ENCODE measurements at places on chromosomes 12 and 14.
A peak's percentile ranks its signal among the peaks of the same experiment; 100 is the strongest.

DNA sequence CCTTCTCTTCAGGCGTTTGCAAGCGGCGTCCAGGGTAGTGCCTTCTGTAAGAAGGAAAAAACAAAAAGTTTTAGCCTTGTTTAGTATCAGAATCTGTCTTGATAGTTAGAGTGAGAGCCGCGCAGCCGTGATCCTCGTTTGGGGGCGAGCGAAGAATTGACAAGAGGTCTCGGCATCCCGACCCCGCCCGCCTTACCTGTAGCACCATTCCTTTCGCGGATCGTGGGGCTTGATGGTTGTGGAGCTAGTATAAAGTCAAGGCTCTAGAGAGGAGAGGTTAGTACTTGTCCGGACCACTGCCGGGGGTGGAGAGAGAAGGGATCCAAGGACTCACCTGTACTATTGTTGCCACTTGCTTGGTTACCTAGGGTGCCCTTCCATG lies 494 bp downstream of the TMTC3 start:
- peak; percentile 4 for DNase-seq

DNA sequence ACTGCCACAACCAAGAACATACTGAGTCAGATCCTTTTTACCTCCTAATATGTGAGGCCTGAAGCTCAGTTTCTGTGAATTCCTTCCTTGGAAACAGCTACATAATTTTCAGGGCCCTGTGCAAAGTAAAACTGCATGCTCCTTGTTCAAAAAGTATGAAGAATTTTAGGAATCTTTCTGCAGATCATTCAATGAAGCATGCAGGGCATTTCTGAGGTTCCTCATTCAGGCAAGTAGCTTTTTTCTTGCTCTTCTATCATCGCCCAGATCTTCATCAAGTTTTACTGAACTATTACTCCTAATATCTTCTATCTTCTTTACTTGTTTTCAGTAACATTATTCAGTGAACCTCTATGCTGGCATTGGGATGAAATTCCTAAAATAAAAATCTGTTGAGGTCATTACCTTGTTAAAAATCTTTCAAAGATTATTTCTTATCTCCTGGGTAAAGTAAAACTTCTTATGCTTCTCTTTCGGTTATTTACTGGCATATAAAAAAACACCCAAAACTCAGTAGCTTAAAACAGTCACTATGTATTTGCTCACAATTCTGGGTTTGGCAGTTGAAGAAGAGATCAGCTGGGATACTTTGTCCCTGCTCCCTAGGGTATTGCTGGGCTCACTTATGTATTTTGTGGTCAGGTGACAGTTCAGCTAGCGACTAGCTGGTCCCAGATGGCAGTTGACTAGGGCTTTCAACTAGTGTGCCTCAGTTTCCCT lies 42.6 kb upstream of the KRR1 start:
- no peak for DNase-seq

DNA sequence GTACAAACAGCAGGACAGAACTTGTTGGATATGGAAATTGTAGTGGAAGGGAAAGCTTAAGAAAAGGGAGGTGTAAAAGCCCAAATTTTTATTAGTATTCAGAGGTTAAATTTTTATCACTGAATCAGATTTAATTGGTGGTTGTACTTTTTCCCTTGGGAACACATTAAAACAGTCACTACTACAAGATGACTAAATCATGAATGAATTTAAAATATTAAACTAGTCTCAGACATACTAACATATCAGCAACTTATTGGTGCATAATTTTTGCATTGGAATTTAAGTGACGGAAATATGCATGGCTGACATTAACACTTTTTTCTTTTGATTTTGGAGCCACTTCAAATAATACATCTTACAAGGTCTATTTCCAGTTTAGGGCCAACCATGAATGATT lies 27.6 kb downstream of the SAMD4A start:
- no peak for DNase-seq

GRCh38 chr12:130650131-130650530 lies 66.0 kb downstream of the RIMBP2 start:
- DNase-seq = no peak

DNA sequence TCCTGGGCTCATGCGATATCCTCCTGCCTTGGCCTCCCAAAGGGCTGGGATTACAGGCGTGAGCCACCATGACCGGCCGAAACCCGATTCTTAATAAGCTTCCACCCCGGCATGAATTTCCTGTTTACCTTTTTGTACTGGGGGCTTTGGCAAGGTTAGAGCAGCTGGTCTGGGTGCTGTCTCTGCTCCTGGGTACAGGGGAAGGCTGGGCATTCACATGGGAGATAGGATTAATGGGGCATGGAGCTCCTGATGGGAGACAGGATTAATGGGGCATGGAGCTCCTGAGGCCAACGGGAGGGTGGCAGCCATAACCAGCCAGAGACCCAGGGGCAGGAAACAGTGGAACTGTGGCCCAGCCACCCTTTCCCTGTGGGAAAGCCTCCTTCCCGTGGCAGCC lies 69.5 kb upstream of the DICER1 start:
- DNase-seq = no peak

- no peak for DNase-seq
These were observed 79.3 kb upstream of the TSPAN11 start for GRCh38 chr12:30847259-30847658.

DNA sequence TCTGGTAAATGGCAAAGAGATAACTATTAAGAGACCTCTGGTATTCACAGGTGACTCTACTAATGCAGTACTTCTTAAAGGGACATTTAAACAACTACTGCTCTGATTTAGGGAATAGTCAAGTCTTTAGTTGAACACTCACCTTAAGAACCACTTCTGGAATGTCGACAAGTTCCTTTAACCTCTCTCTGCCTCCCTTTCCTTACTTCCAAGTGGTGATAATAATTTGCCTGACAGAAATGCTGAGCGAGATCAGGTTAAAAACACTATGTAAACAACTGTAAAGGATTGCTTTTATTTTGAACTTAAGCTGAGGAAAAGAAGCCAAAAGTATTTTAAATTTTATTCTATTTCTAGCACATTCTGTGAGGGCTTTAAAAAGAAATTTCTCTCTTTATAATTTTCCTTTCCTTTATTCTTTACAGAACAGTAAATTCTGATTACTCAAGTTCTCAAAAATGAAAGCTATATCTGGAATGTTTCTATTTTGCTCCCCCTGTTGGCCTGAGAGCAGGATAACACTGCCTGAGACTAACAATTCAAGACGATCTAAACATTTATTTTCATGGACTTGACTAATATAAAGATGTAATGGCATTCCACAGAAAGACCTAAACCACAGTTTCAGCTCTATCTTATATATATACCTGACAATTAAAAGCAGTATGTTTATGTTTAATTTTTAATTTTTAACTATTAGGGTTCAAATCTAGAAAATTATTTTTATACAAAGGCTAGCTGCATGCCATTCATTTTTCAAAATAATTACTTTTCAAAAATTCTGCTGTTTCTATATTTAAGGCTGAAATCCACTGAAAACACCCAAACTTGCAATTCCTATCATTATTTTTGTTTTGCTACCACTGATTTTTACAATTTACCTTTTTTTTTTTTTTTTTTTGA lies 29.2 kb downstream of the ZCCHC8 start:
- DNase-seq = no peak

GRCh38 chr14:70254476-70254961 lies 65.8 kb upstream of the SLC8A3 start:
- no peak for DNase-seq

DNA sequence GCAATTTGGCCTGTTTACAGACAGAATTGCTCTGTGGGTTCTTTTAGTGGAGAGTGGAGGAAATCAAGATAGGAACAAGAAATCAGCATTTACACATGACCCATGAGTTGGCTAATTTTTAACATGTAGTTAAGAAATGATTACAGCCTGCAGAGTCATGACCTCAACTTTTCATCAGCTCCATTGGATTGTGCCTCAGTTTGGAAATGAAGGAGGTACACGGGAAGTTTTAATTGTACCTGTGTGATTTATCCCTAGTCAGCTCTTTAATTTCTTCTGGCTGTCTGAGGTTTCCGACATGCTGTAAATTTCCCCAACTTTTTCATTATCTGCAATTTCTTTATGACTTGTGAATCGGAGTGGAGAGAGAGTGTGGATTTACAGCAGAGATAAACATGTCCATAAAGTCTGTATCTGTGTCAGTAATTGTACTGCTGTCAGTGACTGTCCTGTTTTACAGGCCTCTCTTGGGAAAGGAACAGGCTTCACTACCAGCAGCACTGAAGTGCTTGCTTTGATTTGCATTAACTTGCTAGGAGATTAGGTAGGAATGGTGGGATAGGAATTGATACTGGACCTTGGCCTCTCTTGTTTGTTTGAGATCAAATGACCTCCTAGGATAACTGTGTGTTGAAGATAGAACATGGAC lies 49.2 kb downstream of the LIN52 start:
- DNase-seq = no peak

GRCh38 chr14:28436821-28437220 lies 329.8 kb upstream of the FOXG1 start:
- no peak for DNase-seq

DNA sequence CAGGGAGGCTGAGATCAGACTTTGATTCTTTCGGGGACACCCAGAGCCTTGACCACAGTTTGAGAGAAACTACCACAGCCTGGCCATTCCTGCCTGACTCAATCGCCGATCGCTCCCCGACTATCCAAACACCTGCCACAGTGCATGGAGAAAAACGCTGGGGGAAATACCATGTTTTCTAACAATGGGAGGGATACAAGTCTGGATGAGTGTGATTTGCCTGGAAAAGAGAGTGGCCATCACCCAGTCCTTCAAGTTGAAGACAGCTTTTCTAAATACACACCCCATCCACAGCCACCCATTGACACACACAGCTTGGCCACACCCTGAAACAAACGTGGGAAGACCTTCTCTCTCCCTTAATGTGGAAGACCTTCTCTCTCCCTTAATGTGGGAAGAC lies 6.7 kb upstream of the VASH1 start:
- no peak for DNase-seq

GRCh38 chr14:57575482-57575881 lies 81.8 kb upstream of the CCDC198 start:
- no peak for DNase-seq

- no peak for DNase-seq
These were observed 188.6 kb downstream of the EGLN3 start for GRCh38 chr14:33762161-33762851.

Measured in stimulated activated CD8-positive, alpha-beta memory T cell treated with anti-CD3 and anti-CD28 coated beads, Interleukin-15, amount 100 ng/mL, for 24 hours (primary cell).